ENCODE measurements at places on chromosomes 16 and 17. TPM values are rescaled to one million over a fixed set of nuclear protein-coding genes. Genes with fewer than 3 reads are reported as not detected.

Gene PITPNC1
- total RNA-seq: 21.7 TPM

Gene BCAR1
- 78.3 TPM for total RNA-seq

Gene WNT9B
- not detected for total RNA-seq

Gene GAST
- total RNA-seq: not detected

Gene MMP15
- 5.4 TPM for total RNA-seq

Gene ALDH3A1
- under 0.01 TPM for total RNA-seq
